ENCODE measurements at places on chromosomes 6 and 20. TPM values are rescaled to one million over a fixed set of nuclear protein-coding genes. Genes with fewer than 3 reads are reported as not detected.

The MTG2 gene
- total RNA-seq, result 27.8 TPM

The SGK2 gene
- total RNA-seq, result 7.0 TPM

The EPPIN gene
- total RNA-seq, result not detected

The EIF6 gene
- 415 TPM for total RNA-seq

The FAM229B gene
- total RNA-seq, result 7.5 TPM

The DDX43 gene
- not detected for total RNA-seq

The IRAK1BP1 gene
- total RNA-seq, result 0.62 TPM

The ADGB gene
- total RNA-seq, result not detected

The KIZ gene
- 4.5 TPM for total RNA-seq

The MCHR2 gene
- total RNA-seq, result not detected

The ARFGEF3 gene
- total RNA-seq, result 0.63 TPM

The UBE2V1 gene
- total RNA-seq, result 121 TPM

The RIMS4 gene
- total RNA-seq, result 2.4 TPM

The ERVFRD-1 gene
- not detected for total RNA-seq

The FAM217A gene
- total RNA-seq, result not detected

The PKHD1 gene
- total RNA-seq, result not detected

The WASF1 gene
- 11.9 TPM for total RNA-seq

The DUSP15 gene
- total RNA-seq, result 0.88 TPM

The CEP85L gene
- total RNA-seq, result 1.4 TPM

The FNDC1 gene
- total RNA-seq, result 0.08 TPM

The MRPL2 gene
- total RNA-seq, result 51.6 TPM

The FILIP1 gene
- total RNA-seq, result 0.40 TPM

The CCNC gene
- 28.4 TPM for total RNA-seq

The HLA-DOA gene
- total RNA-seq, result 0.09 TPM

The ATP9A gene
- total RNA-seq, result 20.0 TPM

The DNAH8 gene
- total RNA-seq, result not detected

The SLC16A10 gene
- total RNA-seq, result 0.60 TPM

The E2F3 gene
- total RNA-seq, result 11.5 TPM

The RBCK1 gene
- total RNA-seq, result 145 TPM

The SLPI gene
- 11.9 TPM for total RNA-seq

The SLC2A10 gene
- not detected for total RNA-seq

The EYA4 gene
- total RNA-seq, result 7.5 TPM

The CTAGE9 gene
- not detected for total RNA-seq

The GPX6 gene
- not detected for total RNA-seq

The CLDN20 gene
- not detected for total RNA-seq

The TBPL1 gene
- total RNA-seq, result 23.2 TPM

The C6orf15 gene
- total RNA-seq, result 0.07 TPM

The WFDC10B gene
- not detected for total RNA-seq

The GPANK1 gene
- total RNA-seq, result 8.9 TPM

The IP6K3 gene
- 2.0 TPM for total RNA-seq

The DCBLD1 gene
- 26.2 TPM for total RNA-seq

The FRK gene
- total RNA-seq, result 2.0 TPM

The ABHD16B gene
- total RNA-seq, result not detected

The GDAP1L1 gene
- total RNA-seq, result 0.07 TPM

The SIM1 gene
- not detected for total RNA-seq

The FOXF2 gene
- 19.5 TPM for total RNA-seq

The ULBP1 gene
- total RNA-seq, result 0.76 TPM

The ADAT2 gene
- total RNA-seq, result 2.9 TPM

The OR12D3 gene
- total RNA-seq, result not detected

The DPPA5 gene
- total RNA-seq, result not detected

The SLC32A1 gene
- total RNA-seq, result not detected

The LST1 gene
- not detected for total RNA-seq

The SAPCD1 gene
- total RNA-seq, result 3.7 TPM

The DYNLRB1 gene
- 234 TPM for total RNA-seq

The RREB1 gene
- total RNA-seq, result 15.1 TPM

Data from A549 treated with dexamethasone at 1 μM for 4 hours (cell line).